ENCODE measurements at places on chromosomes 12 and 14.
A peak's percentile ranks its signal among the peaks of the same experiment; 100 is the strongest.

DNA sequence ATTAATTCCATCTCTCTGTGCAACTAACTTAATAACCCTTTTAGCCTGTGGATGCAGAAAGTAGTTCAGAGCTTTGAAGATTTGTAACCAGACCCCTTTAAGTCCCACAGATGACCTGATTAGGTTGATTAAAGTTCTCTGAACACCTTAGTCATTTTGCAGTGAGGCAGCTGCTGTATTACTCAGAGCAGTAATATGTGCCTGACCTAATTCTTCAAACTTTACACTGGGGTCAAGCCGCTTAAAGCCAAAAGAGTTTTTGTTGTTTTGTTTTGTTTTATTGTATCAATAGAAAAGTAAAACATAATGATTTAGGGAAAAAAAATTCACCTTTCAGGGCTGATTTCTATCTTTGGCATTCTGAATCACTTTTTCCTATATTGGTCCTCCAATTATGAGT, 78.6 kb upstream of the PLEKHG7 start:
- DNase-seq: no peak

DNA sequence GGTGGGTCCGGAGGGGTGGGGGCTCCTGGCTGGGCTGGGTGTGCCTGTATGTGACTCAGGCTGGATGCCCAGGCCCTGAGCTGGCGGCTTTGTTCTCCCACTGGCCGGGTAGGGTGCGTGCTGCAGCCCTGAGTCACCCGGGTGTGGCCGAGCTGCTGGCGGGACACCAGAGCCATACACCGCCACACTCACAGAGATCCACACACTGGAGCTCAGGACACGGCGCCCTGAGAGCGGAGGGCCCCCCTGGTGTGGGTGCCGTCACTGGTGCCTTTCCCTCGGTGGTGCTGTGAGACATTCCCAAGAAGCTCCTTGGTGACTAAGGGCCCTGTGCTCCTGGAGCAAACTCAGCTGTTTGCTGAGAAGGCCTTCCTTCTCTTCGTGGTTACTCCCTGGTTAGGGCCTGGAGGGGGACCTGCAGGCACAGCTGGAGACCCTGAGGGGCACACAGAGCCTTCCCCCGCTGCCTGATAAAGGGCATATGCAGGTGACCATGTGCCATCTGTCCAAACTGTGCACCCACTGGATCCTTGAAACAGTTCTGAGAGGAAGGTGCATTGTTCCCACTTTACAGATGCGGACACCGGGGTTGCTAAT, 44.3 kb downstream of the KRT80 start:
- DNase-seq: no peak

GRCh38 chr12:84632556-84632955, 280.0 kb downstream of the SLC6A15 start:
- no peak for DNase-seq

GRCh38 chr12:109726106-109726497, 12.5 kb downstream of the FAM222A start:
- no peak for DNase-seq

GRCh38 chr14:101018561-101019290, 115.2 kb upstream of the RTL1 start:
- no peak for DNase-seq

DNA sequence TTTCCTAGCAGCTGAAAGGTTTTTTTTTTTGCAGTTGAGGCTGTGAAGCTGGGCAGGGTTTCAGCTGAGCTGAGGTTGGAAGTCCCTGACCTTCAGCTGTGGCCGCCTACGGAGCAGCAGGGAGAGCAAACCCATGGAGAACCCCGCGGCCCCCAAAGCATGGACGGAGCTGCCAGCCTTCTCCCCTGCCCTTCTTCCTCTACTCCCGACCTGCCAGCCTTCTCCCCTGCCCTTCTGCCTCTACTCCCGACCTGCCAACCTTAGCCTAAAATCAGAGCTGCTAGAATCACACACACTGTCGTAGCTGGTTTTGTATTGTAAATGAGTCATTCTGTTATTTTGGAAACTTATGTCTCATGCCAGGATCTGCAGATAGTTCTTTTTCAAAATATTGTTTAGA, 74.6 kb downstream of the PPP2R5C start:
- DNase-seq: no peak

DNA sequence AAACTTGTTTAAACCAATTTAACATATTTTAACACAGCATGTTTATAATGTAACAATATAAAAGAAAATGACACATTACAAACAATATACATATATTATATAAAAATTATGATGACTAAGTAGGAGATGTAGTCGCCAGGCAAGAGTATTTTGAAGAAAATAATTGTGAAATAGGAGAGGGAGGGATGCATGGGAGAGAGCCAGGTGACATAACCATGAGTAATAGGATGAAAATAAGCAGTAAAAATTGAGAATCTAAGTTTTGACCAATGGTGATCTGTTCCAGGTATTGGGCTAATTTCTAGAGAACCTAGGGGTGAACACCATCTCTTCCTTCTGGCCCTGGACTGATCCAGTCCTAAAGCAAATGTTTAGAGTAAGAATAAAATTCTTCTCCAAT, 315.2 kb upstream of the G2E3 start:
- DNase-seq: no peak

DNA sequence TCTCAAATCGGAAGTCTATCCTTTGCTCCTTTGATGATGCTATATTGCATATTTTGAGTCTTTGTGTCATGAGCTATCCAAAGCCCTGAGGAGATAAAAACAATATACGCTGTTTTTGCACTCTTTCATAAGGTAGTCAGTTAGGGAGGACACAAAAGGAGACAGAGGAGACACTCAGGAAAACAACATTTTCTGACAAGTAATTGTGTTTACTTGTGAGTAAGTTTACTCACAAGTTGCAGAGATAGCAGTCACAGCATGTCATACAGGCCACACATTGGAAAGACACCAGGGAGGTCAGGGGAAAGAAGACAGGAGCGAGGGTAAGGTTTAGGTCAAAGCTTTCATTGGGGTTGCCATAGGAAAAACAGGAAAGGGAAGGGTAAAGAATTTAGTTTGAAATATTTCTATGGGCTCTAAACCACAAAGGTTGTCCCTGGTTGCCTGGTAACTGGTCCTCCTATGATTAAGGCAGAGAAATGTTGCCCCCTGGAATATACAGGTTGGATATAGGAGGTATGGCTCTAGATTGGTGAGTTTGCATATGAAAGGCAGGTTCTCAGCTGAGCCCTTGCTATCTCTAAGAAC, 7.4 kb upstream of the GABARAPL1 start:
- no peak for DNase-seq

DNA sequence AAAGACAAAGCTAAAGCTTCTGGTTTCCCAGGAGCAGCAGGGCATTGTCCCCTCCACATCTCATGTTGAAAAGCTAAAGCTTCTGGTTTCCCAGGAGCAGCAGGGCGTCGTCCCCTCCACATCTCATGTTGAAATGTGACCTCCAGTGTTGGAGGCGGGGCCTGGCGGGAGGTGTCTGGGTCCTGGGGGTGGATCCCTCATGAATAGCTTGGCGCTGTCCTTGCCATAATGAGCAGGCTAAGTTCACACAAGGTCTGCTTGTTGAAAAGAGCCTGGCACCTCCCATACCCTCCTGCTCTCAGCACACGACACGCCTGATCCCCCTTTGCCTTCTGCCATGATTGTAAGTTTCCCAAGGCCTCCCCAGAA, 123.7 kb downstream of the PIWIL1 start:
- no peak for DNase-seq

DNA sequence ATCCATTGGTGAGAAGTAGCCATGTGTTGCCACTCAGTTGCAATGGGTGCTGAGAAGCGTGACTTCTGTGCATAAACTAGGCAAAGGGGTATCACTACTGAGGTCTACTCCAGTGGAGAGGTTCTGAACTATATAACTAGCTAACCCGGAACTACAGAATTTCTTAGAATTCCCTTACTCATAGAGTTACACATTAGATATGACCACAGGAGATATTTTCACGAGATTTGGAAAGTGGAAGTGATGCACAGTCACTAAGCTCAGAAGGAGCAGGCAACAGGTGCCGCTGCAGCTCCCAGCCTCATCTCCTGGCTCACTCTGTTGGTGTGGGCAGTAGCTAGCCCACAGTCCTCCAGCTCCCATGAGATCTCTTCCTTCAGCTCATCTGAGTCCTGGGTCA, 136.6 kb downstream of the SSPN start:
- DNase-seq: no peak

- peak; percentile 19 for DNase-seq
These were observed 58.1 kb upstream of the PCED1B start for GRCh38 chr12:47021298-47021697.

DNA sequence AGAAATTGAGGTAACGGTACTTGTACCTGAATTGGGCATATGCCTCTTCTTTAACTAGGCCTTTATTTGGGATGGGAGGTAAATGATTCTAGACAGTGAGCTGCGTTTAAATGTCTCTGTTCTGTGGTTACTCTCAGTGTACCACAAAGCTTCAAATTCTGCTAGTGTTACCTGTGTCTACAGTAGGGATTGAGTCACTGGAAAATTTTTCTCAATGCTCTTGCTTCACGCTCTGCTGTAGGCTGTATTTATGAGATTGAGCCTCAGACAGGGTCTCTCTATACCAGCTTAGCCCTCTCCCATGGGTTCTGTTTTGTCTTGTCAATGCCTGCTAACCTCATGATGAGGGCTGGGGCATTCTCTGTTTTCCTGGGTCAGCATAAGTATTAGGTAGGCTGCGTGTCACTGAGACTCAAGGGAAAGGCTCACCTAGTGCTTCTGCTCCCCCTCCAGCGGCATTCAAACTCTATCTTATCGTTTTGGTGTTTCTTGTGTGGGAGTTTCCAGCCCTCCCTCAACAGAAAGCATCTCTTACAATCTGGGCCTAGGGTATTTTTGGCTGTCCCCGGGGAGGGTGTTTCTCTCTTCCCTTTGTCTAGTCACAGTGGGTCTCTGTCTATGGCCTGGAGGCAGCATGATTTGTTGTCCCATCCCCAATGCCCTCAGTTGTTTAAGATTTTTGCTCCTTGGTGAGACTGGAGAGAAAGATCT, 285.8 kb downstream of the ADGRD1 start:
- no peak for DNase-seq

GRCh38 chr12:19045426-19045825, 84.1 kb upstream of the PLEKHA5 start:
- DNase-seq: no peak

DNA sequence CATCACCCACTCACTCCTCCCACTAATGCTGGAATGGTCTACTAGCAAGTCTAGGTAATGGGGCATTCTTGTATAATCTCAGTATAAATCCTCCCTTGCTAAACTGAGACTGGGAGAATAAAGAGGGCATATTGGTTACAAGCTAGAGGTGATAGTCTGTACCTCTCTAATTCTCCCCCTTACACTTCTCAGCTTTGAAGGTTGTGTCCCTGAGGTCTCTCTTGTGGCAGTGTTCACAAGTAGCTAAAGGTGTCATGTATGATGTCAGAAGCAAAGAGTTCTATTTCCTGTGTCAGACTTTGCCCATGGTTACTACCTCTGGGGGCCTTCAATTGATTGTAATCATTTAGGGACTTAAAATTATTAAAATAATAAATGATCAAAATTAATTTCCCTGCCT, 26.6 kb upstream of the CCDC196 start:
- DNase-seq: no peak

GRCh38 chr12:131860472-131861260, 32.5 kb downstream of the MMP17 start:
- DNase-seq: no peak

- DNase-seq: no peak
These were observed 28.7 kb upstream of the PLD4 start for GRCh38 chr14:104895786-104896661.

Data from stimulated activated CD4-positive, alpha-beta T cell treated with anti-CD3 and anti-CD28 coated beads, TNF-alpha, amount 100 ng/mL, for 24 hours (primary cell).